ENCODE measurements at places on chromosomes 16 and 17.
A peak's percentile ranks its signal among the peaks of the same experiment; 100 is the strongest.

GRCh38 chr16:4277987-4278513 lies 5.2 kb upstream of the TFAP4 start:
- H3K36me3 ChIP-seq: no peaks in the 10 kb centered on the region
- H3K27ac ChIP-seq: no peak overlapping the region
- no peak overlapping the region for H3K4me3 ChIP-seq
- no peak for DNase-seq
- no peaks in the 10 kb centered on the region for H3K27me3 ChIP-seq

DNA sequence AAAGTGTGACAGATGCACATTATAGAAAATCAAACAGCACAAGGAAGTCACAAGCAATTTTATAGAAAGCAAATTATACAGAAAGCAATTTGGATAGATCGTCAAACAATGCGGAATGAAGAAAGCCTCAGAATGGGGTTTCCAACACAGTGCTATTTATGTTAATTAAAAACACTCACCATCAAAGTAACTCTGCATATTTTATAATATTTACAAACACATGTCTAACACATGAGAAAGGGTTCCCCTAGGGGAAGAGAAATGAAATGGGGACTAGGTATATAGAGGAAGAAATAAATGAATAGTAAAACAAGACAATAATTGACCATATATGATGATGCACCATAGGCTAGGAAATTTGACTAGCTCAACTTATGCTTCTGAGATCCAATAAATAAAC lies 171.2 kb upstream of the XYLT1 start:
- no peak for DNase-seq
- H3K4me1 ChIP-seq: no peaks in the 10 kb centered on the region
- H3K27ac ChIP-seq: no peak overlapping the region

- H3K36me3 ChIP-seq: peaks cover 13% of the 10 kb centered on the region
- H3K27ac ChIP-seq: no peak overlapping the region
- no peaks in the 10 kb centered on the region for H3K27me3 ChIP-seq
- DNase-seq: no peak
- no peaks in the 10 kb centered on the region for H3K4me1 ChIP-seq
- no peak overlapping the region for H3K4me3 ChIP-seq
These were observed 242.7 kb downstream of the HAPSTR1 start for GRCh38 chr16:9334103-9334502.

DNA sequence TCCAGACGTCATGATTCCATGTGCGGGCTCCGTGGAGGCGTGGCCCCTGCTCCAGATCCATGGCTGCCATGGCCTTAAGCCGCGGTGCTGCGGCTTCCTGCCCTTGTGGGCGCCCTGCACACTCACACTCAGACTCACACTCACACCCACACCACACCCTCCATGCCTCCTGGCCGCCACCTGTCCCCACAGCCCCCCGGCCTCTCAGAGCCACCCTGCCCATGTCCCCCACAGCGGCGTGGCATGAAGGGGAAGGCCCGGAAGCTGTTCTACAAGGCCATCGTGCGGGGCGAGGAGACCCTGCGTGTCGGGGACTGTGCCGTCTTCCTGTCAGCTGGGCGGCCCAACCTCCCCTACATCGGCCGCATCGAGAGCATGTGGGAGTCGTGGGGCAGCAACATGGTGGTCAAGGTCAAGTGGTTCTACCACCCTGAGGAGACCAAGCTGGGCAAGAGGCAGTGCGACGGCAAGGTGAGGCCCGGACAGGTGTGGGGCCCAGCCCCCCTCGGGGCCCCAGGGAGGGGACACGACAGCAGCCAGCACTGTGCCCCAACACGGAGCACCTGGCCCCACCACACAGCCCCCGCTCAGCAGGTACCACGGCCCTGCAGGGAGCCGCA lies 50.0 kb downstream of the ACTG1 start:
- H3K4me3 ChIP-seq: no peak overlapping the region
- H3K4me1 ChIP-seq: no peaks in the 10 kb centered on the region
- no peak for DNase-seq
- peaks cover 13% of the 10 kb centered on the region for H3K36me3 ChIP-seq
- no peak overlapping the region for H3K27ac ChIP-seq
- H3K27me3 ChIP-seq: no peaks in the 10 kb centered on the region

- peak overlapping the region; percentile 47 for H3K27ac ChIP-seq
- no peak overlapping the region for H3K4me3 ChIP-seq
- no peaks in the 10 kb centered on the region for H3K27me3 ChIP-seq
- peaks cover 37% of the 10 kb centered on the region for H3K36me3 ChIP-seq
These were observed 67.3 kb downstream of the ANKRD11 start for GRCh38 chr16:89422905-89423630.

- H3K27me3 ChIP-seq: no peaks in the 10 kb centered on the region
- DNase-seq: no peak
- H3K4me1 ChIP-seq: no peaks in the 10 kb centered on the region
- H3K27ac ChIP-seq: no peak overlapping the region
These were observed 169.7 kb upstream of the CDH5 start for GRCh38 chr16:66196770-66197169.

- no peak for DNase-seq
- no peak overlapping the region for H3K4me3 ChIP-seq
- peaks cover 26% of the 10 kb centered on the region for H3K4me1 ChIP-seq
- no peaks in the 10 kb centered on the region for H3K36me3 ChIP-seq
These were observed 59.5 kb upstream of the IRX3 start for GRCh38 chr16:54346041-54346440.

GRCh38 chr17:73459980-73460379 lies 148.2 kb upstream of the CDC42EP4 start:
- H3K27ac ChIP-seq: no peak overlapping the region
- no peaks in the 10 kb centered on the region for H3K4me1 ChIP-seq
- H3K4me3 ChIP-seq: no peak overlapping the region
- DNase-seq: no peak
- H3K36me3 ChIP-seq: no peaks in the 10 kb centered on the region

GRCh38 chr16:10362077-10362863 lies 23.6 kb upstream of the ATF7IP2 start:
- no peaks in the 10 kb centered on the region for H3K27me3 ChIP-seq
- peaks cover 6% of the 10 kb centered on the region for H3K36me3 ChIP-seq
- no peak overlapping the region for H3K4me3 ChIP-seq
- H3K4me1 ChIP-seq: no peaks in the 10 kb centered on the region

DNA sequence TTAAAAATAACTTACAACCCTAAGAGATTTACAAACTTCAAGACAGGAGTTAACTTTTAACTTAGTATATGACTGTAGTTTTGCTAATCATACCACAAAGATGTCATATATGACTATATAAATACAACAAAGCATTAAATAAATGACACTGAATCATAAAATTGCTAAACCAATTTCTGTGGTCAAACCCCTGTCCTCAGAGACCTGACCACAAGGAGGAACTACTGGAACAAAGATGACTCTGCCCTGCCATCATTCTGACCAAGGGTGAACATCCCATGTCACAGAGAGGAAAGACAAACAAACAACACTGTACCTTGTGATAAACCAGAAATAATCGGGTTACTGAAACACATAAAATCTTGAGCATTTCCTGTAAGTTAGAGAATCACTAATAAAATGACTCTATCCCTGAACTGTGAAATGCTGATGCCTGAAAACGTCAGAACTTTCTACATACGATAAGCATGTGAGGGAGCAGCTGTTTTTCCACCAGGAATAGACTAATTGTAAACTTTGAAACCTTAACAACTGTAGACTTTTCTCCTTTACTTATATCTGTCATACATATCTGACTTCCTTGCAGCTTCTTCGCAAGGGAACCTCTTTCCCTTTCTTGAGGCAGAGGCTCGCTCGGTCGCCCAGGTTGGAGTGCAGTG lies 47.9 kb downstream of the WDR59 start:
- H3K27ac ChIP-seq: no peak overlapping the region
- H3K27me3 ChIP-seq: no peaks in the 10 kb centered on the region
- H3K4me3 ChIP-seq: no peak overlapping the region
- no peaks in the 10 kb centered on the region for H3K4me1 ChIP-seq

DNA sequence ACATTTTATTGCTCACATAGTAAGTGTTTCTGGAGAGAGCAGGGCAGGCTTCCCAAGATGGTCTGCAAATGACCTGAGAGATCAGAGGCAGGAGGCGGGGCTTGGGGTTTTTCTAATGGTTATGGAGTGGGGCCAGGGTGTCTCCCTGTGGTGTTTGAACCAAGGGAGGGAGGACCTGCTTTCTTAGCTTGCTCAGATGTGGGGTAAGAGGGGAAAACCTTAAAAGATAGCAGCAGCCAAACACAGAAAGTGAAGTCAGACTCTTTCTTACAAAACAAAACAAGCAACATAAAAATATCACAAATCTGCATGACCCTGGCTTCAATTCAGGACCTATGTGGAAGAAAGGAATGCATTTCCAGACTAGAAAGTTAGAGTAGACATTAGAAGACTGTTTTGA lies 22.9 kb upstream of the DNAJA2 start:
- H3K4me1 ChIP-seq: no peaks in the 10 kb centered on the region
- DNase-seq: no peak
- no peak overlapping the region for H3K4me3 ChIP-seq
- no peaks in the 10 kb centered on the region for H3K27me3 ChIP-seq

- no peak for DNase-seq
- no peaks in the 10 kb centered on the region for H3K27me3 ChIP-seq
- peak overlapping the region; percentile 96 for H3K4me3 ChIP-seq
- no peak overlapping the region for H3K27ac ChIP-seq
- peaks cover 8% of the 10 kb centered on the region for H3K4me1 ChIP-seq
These were observed 985 bp downstream of the SGSM2 start for GRCh38 chr17:2338315-2338657.

DNA sequence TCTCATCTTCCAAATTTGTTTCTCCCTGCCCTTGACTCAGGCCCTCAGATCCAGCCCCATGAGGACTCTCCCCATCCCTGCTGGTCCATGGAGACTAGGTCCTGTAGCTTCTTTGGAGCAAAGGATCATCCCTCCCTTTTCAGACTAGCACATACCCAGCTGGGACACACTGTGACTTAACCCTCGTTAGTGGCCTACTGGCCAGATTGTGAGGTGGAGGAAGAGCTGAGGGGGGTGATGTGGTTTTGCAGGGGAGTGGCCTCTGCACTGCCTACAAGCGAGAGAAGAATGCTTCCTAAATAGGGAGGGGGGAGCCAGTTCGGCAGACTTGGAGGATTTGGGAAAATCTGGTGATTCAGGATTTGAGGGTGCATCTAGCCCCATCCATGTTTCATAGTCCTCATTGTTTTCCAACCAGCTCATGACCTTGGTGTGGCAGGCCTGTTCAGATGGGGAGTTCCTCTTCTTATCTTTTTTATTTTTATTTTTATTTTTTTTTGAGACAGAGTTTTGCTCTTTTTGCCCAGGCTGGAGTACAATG lies 47.8 kb upstream of the SLC47A1 start:
- H3K36me3 ChIP-seq: no peaks in the 10 kb centered on the region
- H3K4me3 ChIP-seq: no peak overlapping the region
- no peaks in the 10 kb centered on the region for H3K27me3 ChIP-seq

GRCh38 chr17:75822800-75823166 lies 21.4 kb downstream of the UNC13D start:
- H3K4me1 ChIP-seq: no peaks in the 10 kb centered on the region
- DNase-seq: no peak
- no peaks in the 10 kb centered on the region for H3K27me3 ChIP-seq
- H3K27ac ChIP-seq: no peak overlapping the region
- H3K36me3 ChIP-seq: peaks cover 24% of the 10 kb centered on the region

DNA sequence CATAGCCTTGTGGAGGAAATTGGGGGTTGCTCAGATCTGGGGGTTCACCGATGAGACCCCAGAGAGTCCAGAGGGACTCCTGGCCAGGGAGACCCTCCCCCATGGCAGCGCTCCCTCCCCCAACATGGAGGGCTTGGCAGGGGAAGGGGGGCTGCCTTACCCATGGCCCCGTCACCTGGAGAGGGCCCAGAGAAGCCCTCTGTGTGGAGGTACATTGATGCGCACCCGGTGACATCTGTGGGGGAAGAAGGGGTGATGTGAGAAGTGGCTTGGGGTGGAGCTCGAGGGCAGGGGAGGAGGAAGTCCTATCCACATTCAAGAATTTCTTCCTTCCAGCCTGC lies 16.2 kb downstream of the ETV4 start:
- H3K4me1 ChIP-seq: peaks cover 2% of the 10 kb centered on the region
- H3K27ac ChIP-seq: no peak overlapping the region
- peaks cover 33% of the 10 kb centered on the region for H3K36me3 ChIP-seq

Data from MCF 10A (cell line).